ENCODE measurements at places on chromosomes 5 and 9. TPM values are rescaled to one million over a fixed set of nuclear protein-coding genes. Genes with fewer than 3 reads are reported as not detected.

The MEGF9 gene
- total RNA-seq, result 27.3 TPM

The EQTN gene
- not detected for total RNA-seq

DNA sequence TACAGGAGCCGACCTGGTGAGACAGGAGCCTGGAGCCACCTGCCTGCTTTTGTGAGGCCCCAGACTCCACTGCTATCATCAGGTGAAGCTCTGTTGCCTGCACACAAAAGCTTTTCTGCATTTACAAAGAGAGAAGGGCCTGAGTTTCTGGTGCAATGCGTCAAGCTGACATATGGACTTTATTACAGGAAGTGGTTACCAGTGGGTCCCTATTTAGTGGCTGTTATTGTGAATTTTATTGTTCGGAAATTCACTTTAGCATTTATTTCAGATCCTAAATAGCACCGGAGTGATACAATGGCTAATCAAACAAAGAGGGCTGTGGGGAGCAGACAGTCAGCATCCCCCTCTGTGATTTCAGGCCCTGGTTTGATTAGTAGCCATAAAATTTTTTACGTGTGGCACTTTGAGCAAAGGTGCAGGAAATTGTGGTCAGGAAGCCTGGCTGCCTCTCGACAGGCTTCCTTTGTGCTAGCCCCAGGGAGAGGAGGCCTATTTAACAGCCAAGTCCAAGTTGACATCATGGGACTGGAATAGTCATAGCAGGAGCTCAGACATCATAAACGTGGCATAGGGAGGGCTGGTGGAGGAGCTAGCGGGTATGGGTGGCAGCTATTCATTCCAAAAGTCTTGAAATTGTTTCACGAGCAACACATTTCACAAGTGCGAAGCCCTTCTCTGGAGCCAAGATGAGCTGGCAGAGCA lies 8.4 kb downstream of the TGFBI start:
- peaks cover 21% of the 10 kb centered on the region for H3K4me1 ChIP-seq
- H3K4me3 ChIP-seq, result peak overlapping the region; percentile 27
- no peaks in the 10 kb centered on the region for H3K36me3 ChIP-seq
- DNase-seq, result peak; percentile 50

DNA sequence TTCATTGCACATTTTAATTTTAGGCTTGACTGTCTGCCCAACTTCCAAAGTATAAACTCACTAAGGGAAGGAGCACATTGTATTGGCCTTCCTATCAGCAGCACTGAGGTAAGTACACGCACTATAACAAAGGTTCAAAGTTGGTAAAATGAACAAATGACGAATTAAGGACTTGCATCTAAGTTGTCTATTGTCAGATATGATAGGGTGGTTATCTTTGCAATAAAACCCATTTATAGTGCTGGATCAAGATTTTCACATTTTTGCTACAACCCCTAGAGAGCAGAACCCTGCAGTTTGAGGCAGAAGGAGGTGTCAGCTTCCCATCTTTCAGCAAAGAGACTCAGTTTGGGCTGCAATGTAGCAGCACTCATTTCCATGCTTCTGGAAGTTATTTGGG lies 5.1 kb downstream of the HOMER1 start:
- no peaks in the 10 kb centered on the region for H3K27me3 ChIP-seq
- H3K36me3 ChIP-seq, result no peaks in the 10 kb centered on the region
- no peak overlapping the region for H3K4me3 ChIP-seq
- H3K4me1 ChIP-seq, result no peaks in the 10 kb centered on the region
- no peak overlapping the region for H3K27ac ChIP-seq

Measured in thoracic aorta (tissue), 2 donors.